MCF 10A (cell line): ENCODE measurements at places on chromosomes 7 and 10. TPM values are rescaled to one million over a fixed set of nuclear protein-coding genes. Genes with fewer than 3 reads are reported as not detected.

The POLL gene
- 38.5 and 40.7 TPM in 2 replicates for total RNA-seq

The CASP7 gene
- 7.4 and 13.7 TPM in 2 replicates for total RNA-seq

The WDFY4 gene
- total RNA-seq, result not detected in 2 replicates

The DGKI gene
- 1.4 and 1.7 TPM in 2 replicates for total RNA-seq

The SLC26A3 gene
- not detected in 2 replicates for total RNA-seq

The C10orf62 gene
- total RNA-seq, result 0.26 TPM in 1 of 2 replicates, not detected in the other

The TEX47 gene
- not detected in 2 replicates for total RNA-seq

The STAG3 gene
- total RNA-seq, result 1.1 and 1.5 TPM in 2 replicates

The CNPY1 gene
- total RNA-seq, result not detected in 2 replicates

The CD36 gene
- total RNA-seq, result 0.12 and 0.27 TPM in 2 replicates

The TDRD1 gene
- total RNA-seq, result not detected in 2 replicates

The CLCN1 gene
- not detected in 2 replicates for total RNA-seq

The CFAP70 gene
- total RNA-seq, result 1.5 and 2.9 TPM in 2 replicates

GRCh38 chr10:45463244-45464116 is 89.5 kb downstream of the ALOX5 start:
- no peak for DNase-seq

- DNase-seq, result peak; percentile 82
Observed at GRCh38 chr10:70578371-70578947, 24.1 kb downstream of the PRF1 start.

GRCh38 chr10:62302760-62303159 is 34.1 kb upstream of the RTKN2 start:
- no peak for DNase-seq

DNA sequence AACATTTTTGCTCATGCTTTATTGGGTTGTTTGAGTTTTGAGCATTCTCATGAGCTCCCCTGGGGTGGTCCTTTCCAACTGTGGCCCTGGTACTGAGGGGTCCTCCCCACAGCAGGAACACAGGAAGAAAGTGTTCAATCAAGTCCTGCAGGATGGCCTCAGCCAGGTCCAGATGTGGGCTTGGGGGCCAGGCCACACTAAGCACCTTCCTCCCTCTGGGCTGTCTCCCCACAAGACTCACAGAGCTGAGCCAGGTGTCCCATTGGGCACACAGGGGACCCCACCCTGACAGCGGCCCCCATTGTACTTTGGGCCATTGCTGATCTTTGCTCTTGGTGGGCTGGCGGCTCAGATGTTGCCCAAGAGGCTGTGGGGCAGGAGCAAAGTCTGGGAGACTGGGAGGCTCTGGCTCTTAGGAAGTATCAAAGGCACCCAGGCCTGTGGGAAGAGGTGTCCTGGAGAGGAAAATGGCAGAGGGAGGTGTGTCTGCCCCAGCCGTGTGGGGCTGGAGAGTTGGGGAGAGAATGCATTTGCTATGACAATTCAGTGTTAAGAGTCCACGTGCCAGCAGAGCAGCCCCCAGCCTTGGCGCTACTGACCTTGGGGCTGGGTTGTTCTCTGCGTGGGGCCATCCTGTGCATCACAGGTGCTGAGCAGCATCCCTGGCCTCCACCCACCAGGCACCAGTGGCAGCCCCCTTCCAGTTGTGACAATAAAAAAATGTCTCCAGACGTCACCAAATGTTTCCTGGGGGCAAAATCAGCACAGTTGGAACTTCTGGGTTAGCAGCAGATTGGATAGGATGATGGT is 17.8 kb downstream of the SCART1 start:
- no peak for DNase-seq

- DNase-seq, result no peak
Observed at GRCh38 chr7:139522830-139523198, 671 bp upstream of the CLEC2L start.

DNA sequence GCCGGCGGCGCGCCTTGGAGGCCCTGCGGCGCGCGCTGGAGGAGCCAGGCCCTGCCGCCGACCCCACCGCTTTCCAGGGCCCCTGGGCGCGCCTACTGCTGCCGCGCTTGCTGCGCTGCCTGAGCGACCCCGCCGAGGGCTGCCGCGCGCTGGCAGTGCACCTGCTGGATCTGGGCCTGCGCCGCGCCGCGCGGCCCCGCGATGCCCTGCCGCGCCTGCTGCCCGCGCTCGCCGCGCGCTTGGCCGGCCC is 280 bp downstream of the DNAAF5 start:
- no peak for DNase-seq

GRCh38 chr7:84412161-84412969 is 217.8 kb upstream of the SEMA3A start:
- DNase-seq, result peak; percentile 79

GRCh38 chr10:48770561-48771089 is 86.0 kb downstream of the WDFY4 start:
- no peak for DNase-seq

GRCh38 chr7:25922296-25922695 is 229.7 kb upstream of the NFE2L3 start:
- DNase-seq, result no peak

- no peak for DNase-seq
Observed at GRCh38 chr7:101932083-101932482, 114.7 kb downstream of the CUX1 start.

GRCh38 chr10:89138755-89139490 is 68.2 kb downstream of the CH25H start:
- no peak for DNase-seq

DNA sequence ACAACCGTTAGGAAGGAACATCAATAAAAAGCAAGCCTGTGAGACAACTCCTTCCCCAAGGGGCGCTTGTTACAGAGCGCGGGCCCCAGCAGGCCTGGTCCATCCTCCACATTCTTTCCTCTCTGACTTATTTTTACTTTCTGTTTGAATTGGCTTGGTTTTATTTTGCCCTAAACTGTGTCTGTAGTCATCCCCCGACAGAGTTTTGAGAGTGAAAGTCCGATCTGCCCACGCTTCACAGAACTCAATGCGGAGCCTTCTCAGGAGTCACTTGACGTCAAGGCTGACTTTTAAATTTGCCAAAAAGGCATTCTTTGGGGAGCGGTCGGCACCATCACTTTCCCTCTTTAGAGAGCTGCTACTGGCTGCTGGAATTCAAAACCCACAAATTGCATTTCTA is 150.1 kb upstream of the KLF6 start:
- no peak for DNase-seq

DNA sequence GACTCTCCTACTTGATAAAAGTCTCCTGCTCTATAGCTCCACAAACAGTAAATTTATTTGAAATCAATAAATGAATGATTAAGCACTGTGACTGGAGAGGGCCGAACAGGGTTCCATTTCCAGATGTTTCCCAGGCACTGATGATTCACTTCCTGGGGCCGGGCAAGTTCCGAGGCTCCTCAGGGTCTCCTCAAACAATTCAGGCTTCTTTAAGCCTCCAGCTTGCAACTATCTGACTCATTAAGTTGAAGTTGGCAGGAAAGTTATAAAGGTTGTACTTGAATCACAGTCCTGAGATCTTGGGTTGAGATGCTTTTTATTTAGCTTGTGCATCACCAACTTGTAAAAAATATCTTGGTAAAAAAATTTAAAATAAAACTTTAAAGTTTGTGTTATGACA is 612.9 kb downstream of the DNAJB6 start:
- DNase-seq, result peak; percentile 12
